Activated B cell treated with CpG ODN at 0.5 μM for 24 hours (primary cell): ENCODE measurements at places on chromosomes 12 and 14. TPM values are rescaled to one million over a fixed set of nuclear protein-coding genes. Genes with fewer than 3 reads are reported as not detected.

KCNH3 gene
- 0.27 and 0.44 TPM in 2 replicates for total RNA-seq

- no peak for DNase-seq
Observed at GRCh38 chr14:104085889-104086201, 345 bp downstream of the ASPG start.

- no peak for DNase-seq
Observed at GRCh38 chr12:96452261-96452922, 37.0 kb upstream of the CFAP54 start.

DNA sequence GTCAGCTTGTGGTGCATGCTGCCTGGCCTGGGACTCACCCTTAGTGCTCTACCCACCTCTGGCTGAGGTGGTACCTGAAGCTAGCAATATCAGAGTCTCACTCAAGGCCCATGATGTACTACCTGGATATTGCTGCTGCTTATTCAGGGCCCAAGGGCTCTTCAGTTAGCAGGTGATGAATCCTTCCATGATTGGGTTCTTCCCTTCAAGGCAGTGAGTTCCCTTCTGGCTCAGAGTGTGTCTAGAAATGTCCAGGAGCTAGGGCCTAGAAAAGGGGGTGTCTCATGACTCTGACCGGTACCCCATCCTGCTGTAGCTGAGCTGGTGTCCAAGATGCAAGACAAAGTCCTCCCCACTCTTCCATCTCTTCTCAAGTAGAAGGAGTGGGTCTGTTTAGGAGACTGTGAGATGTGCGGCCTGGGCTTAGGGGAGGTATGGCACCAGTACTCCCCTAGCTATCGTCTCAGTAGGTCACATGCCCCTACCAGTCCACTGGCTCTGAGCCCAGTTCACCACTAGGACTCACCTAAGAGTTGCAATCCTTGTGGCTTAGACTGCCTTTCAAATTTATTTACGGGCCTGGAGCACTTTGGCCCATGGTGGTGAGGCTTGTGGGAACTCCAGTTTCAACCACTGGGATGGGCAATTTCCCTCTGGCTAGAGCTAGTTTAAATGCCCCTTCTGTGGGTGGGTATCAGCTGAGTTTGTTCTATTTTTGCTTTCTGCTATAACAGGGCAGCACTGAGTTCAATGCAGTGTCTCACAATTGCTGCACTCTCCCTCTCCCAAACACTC lies 12.2 kb downstream of the PRORP start:
- no peak for DNase-seq

PARPBP gene
- 4.6 and 5.0 TPM in 2 replicates for total RNA-seq

DNA sequence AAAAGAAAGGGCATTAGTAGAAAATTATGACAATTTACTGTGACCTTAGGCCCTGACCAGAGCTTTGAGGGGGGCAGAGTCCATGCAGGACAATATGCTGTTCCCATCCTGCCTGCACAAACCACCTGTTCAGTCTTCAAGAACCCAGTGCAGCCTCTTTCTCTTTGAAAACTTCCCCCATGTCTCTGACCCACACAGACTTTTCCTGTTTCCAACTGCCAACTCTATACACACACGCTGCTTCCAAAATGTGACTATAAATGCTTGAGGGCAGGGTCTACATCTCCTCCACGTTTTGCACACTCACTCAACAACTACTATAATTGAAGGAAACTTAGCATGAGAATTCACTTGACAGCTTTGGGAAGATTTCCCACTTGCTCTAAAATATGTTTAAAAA lies 36.6 kb upstream of the SYCP3 start:
- DNase-seq, result no peak

TSHR gene
- 0.17 TPM in 1 of 2 replicates, not detected in the other for total RNA-seq

- no peak for DNase-seq
Observed at GRCh38 chr14:61822458-61822857, 60.2 kb downstream of the SNAPC1 start.

DNA sequence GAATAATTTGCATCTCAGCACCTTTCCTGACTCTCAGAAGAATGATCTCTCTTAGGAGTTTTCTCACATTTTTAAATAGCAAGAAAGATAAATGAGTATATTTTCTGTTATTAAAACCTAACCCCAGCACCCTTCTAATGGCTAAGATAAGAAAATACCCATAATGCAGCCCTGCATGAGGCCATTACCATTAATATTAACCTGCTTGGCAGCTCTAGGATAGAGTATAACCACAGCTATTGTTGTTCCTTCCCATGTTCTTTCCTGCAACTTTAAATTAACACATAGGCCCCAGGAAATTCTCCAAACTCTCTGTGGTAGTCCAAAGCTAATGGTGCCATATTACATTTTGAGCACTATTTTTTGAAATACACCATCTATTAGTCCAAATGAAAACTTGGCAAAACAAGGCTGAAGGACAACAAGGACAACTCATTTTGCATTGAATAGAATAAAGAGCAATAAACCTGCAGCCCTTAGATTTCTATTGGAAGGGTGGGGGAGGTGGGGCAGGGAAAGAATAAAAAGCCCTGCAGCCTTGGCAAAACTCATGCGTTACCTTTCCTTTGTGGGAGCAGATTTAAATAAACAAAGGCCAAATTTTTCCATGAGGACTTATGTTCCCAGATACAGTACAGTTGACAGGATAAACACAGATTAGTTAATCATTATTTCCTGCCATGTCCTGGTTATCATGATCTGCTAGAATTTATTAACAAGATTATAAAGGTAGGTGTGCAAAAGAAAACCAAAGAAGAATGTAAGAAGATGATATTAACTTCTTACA lies 46.9 kb downstream of the BTG1 start:
- no peak for DNase-seq

TMCC3 gene
- total RNA-seq, result 24.2 and 28.0 TPM in 2 replicates

GRCh38 chr12:15899282-15899870 lies 11.8 kb upstream of the DERA start:
- no peak for DNase-seq

GRCh38 chr12:46388427-46389021 lies 16.0 kb upstream of the SLC38A2 start:
- no peak for DNase-seq

DNA sequence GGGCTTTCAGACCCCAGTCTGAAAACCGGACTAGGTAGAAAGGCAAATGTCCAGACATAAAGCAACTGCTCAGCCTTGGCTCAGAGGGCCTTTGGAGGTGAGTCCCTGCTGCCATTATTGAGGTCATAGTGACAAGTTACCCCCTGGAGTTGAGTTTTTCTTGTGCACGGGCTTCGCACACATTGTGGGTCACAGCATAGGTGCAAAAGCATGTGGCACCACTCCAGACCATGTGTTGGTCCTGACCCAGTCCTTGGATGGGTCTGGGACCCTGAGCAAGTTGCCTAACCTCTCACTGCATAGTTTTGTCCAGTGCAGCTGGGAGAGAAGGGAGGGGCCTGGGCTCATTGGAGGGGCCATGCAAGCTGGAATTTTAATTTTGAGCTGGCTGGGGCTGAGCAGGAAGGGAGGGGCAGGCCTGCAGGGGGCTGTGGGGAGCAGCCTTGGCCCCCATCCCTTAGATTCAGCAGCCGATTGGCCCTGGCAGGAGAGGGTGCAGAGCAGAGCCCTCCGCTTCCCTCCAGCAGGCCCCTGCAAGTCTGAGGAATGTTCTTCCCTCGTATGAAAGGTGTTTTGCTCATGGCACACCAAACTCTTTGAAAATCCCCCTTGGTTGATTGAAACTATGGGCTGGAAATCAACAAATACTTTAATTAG lies 4.2 kb upstream of the KRT5 start:
- no peak for DNase-seq

OASL gene
- 0.86 and 1.4 TPM in 2 replicates for total RNA-seq

DNA sequence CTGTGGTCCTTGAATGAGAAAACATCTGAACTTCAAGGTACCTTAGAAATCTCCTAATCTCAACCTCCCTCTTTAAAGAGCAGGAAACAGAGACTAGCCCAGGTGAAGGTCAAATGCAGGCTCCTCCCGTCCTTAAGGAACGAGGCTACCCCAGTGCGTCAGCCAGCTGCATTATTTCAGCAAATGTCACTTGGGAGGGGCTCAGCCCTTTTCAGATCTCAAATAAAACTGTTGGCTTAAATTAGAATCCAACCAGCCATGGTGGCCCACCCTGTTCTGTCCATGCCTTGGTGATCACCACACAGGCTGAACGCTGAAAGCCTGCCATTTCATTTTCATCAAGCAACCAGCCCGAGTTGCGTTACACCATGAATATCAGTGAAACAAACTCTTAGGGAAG lies 7.0 kb downstream of the SYNE3 start:
- no peak for DNase-seq

GRCh38 chr12:46657453-46658411 lies 168.1 kb downstream of the SLC38A4 start:
- DNase-seq, result no peak

DNA sequence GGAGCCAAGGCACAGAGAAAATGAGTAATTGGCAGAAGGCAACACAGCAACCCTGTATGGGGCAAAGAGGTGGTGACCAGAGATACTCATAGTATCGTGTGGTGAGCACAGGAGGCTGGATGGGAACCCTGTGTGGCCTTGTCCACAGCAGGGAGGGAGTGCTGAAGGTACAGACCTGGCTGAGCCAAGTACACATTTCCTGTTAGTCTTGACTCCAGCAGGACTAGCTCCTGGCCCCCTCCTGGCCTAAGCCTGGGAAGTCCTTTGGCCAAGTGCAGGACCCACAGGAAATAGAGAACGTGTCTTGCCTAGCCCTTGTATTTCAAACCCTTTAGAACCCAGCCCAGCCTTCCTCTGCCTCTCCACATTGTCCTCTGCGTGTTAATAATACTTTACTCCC lies 289.8 kb upstream of the PWP1 start:
- no peak for DNase-seq

- no peak for DNase-seq
Observed at GRCh38 chr14:89330236-89331002, 86.6 kb downstream of the FOXN3 start.

DNA sequence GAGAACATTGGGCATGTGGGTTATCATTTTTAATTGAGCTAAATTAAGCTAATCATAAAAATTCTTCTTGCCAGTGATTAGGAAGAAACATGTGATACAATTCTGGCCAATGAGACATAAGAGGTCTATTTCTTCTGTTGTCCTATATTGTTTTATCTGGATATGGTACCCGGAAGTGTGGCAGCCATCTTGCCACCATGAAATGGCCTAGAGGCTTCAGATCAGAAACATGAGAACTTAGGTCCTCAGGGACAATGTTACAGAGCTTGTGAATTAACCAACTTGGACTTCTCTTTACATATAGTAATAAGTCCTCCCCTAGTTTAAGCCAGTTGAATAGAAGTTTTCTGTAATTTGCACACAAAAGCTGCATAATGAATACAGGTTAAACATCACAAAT lies 30.5 kb downstream of the MBIP start:
- no peak for DNase-seq

GRCh38 chr14:38727731-38728130 lies 375.3 kb downstream of the SEC23A start:
- DNase-seq, result no peak

DNA sequence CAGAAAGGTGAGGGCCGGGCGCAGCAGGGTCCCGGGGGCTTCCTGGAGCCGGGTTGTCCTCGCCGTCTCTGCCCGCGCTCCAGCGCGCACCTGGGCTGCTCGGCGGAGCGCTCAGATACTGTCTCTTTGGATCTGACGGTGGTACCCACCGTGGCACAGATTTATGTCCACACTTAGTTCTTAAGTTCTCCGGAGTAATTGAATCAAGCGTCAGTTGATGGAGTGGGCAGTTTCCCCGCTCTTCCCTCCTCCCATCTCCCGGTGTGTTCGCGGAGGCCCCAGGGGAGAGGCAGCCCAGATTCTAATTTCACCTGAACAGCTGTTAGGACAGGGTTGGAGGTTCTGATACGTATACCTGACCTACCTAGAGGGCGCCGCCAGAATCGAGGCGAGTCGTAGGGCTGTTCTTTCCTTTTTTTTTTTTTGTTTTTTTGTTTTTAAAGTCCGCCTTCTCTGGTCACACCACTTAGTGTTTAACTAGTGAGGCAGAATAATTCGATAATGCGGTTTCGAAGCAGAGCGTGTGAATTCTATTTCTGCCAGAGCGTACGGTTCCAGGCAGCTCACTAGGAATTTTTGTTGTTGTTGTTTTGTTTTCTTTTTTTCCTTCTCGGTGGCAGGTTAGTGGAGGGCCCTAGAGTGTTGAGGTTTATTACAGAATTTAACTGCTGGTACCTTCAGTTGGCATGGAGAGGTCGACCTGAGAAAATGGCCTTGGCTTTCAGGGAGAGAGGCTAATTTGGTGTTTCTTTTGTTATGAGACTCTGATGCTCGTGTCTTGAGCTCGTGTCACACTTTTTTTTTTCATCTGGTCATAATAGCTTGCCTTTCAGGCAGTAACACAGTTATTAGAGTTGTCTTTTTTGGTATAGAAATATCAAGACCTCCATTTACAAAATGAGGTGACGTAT lies 22.3 kb upstream of the GNS start:
- DNase-seq, result no peak

ASB2 gene
- 2.7 and 3.1 TPM in 2 replicates for total RNA-seq

DNA sequence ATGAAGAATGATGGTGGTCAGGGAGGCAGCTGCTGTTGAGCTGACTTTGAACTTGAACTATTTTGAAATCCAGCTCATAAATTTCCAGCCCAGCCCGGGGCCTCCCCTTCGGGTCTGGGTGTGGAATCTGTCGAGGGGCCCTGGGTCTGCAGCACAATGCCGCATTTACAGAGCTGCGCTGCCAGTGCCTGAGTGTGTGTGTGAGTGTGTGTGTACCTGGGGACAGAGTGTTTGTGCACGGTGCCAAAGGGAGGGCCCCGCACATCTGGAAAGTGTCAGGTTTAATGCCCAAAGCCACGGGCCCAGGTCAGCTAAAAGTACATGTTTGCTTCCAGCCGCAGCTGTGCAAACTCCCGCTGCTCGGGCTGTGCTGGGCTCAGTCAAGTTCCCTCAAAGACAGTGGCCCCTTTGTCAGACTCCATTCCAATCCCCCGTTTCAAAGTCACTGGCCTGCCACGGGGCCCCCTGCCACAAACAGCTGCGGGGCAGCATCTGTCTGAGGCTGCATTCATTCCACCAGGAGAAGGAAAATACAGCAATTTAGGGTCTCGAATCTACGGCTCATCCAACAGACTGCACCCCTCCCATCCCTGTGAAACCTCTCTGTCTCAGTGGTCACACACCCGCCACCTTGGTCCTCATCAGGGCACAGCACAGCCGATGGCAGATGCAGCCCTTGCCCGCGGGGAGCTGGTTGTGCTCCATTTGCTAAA lies 16.3 kb upstream of the RFLNA start:
- DNase-seq, result no peak
